ENCODE measurements at places on chromosomes 12 and 14. TPM values are rescaled to one million over a fixed set of nuclear protein-coding genes. Genes with fewer than 3 reads are reported as not detected.

Gene KRT7
- total RNA-seq, result 1.0 TPM

Gene SAMD15
- total RNA-seq, result 0.29 TPM

Gene OR10A7
- not detected for total RNA-seq

Gene WNT5B
- total RNA-seq, result 2.7 TPM

Gene RAD9B
- total RNA-seq, result 0.53 TPM

Gene PRORP
- 18.6 TPM for total RNA-seq

Gene FBXO33
- 8.6 TPM for total RNA-seq

Gene SLC4A8
- 1.8 TPM for total RNA-seq

Gene NTS
- total RNA-seq, result not detected
